ENCODE measurements at places on chromosomes 12 and 14.

GRCh38 chr12:14771651-14772137 is 31.6 kb downstream of the WBP11 start:
- no peak for DNase-seq

- no peak for DNase-seq
Observed at GRCh38 chr12:64147011-64147631, 75.0 kb downstream of the KICS2 start.

GRCh38 chr14:103521951-103522563 is 573 bp downstream of the CKB start:
- peak; percentile 42 for DNase-seq

GRCh38 chr12:4584281-4584680 is 22.3 kb downstream of the DYRK4 start:
- no peak for DNase-seq

GRCh38 chr14:103692871-103693270 is 22.4 kb downstream of the XRCC3 start:
- DNase-seq = no peak

DNA sequence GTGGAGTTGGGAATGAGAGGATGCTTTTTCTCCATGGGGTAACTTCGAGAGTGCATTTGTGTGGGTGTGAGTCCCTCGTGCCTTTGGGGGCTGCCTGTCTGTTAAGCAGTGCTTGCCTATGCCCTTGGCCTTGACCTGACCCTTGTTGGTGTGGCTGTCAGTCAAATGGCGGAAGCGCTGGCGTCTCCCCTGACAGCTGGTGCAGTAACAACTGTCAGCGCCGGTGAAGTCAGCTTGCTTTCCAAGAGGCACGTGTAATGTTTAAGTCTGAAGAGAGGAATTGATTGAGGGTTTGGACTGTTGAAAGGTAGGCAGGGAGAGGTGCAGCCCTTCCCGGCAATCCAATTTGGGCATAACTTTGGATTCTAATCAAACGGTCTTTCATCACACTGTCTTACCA is 211.3 kb downstream of the AACS start:
- no peak for DNase-seq

DNA sequence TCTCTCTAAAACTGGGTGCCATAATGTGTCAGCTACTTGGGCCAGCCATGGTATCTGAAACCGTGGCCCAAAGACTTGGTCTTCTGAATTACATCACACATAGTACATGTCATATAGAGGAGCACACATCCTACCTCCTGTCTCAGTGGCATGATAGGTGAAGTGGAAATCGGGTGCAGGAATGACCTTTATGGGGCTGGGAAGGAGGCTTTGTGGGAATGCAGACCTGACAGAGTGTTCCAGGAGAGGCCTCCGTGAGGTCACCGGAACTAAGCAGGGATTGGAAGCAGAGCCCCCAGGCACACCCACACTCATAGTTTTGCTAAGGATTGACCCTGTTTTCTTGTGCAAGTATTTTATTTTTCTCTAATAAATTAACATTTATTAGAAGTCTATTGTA is 82.6 kb downstream of the NTF3 start:
- no peak for DNase-seq

- DNase-seq = no peak
Observed at GRCh38 chr14:98189944-98190343, 1082.1 kb downstream of the BCL11B start.

DNA sequence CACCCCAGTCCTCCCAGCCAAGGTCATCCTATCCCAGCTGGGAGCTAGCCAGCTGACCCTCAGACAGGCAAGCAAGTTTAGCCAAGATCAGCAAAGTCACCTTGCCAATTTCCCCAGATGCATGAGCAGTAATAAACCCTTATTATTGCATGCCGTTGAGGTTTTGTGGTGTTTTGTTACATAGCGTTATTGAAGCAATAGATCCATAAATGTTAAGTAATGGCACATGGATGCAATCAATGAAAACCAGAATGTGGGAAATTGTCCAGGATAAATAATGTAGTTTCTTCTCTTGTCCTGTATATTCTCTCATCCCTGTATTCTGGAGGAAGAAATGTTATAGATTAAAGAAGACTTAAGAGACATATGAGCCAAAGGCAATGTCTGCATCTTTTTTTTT is 18.0 kb upstream of the TMEM260 start:
- no peak for DNase-seq

DNA sequence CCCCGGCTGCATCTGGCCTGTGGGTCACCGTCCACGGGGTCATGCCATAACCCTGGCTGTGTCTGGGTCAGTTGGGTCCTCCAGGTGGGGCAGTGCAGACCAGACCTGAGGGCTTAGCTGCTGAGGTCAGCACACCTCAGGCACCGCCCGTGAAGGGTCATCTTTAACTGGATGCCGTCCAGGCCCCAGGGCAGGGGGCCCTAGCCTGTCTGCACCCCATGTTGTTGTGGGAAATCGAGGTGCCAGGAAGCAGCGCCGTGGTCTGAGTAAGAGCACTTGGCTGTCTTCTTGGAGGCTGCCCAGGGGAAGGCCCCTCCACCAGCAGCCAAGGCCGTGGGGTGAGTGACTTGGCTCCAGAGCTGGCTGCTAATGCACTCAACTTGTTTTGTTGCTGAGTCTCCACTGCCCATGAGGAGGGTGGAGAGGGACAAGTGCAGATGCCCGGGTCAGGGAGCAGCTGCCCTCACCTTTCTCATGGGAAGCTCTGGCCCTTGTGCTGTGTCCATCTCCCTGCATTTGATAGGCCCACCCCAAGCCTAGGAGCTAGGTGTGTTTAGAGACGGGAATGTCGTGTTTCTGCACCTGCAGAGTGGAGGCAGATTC is 317.2 kb downstream of the TMEM121 start:
- DNase-seq = no peak
